Diencephalon (tissue), 1 donor: ENCODE measurements at places on chromosomes 2 and 18. TPM values are rescaled to one million over a fixed set of nuclear protein-coding genes. Genes with fewer than 3 reads are reported as not detected.

The TXNDC2 gene
- not detected for total RNA-seq

The IL1R1 gene
- 0.46 TPM for total RNA-seq

The GAREM2 gene
- 17.3 TPM for total RNA-seq

The HRH4 gene
- 0.23 TPM for total RNA-seq

The NCOA1 gene
- total RNA-seq = 124 TPM

The AGBL5 gene
- total RNA-seq = 28.6 TPM

The AFF3 gene
- 26.3 TPM for total RNA-seq

The RAX gene
- 0.23 TPM for total RNA-seq

The ABCA12 gene
- 0.23 TPM for total RNA-seq

The MEP1B gene
- total RNA-seq = 0.23 TPM

The CRYGD gene
- 3.7 TPM for total RNA-seq

The DTYMK gene
- total RNA-seq = 13.4 TPM

The EGR4 gene
- total RNA-seq = 0.23 TPM

The DNER gene
- 289 TPM for total RNA-seq

The KLHL14 gene
- 2.1 TPM for total RNA-seq

The SPATA3 gene
- total RNA-seq = not detected

The HYCC2 gene
- 62.3 TPM for total RNA-seq

The DOK6 gene
- 80.7 TPM for total RNA-seq

The TEKT4 gene
- total RNA-seq = 2.5 TPM

The FOXI3 gene
- total RNA-seq = not detected

The PARD3B gene
- total RNA-seq = 16.8 TPM

The CXCR1 gene
- total RNA-seq = not detected

The APCDD1 gene
- 26.8 TPM for total RNA-seq

The PROKR1 gene
- 1.8 TPM for total RNA-seq

The FAM110C gene
- total RNA-seq = 2.3 TPM

The CCDC74A gene
- 10.4 TPM for total RNA-seq

The PLEK gene
- total RNA-seq = 3.7 TPM

The APOB gene
- 0.69 TPM for total RNA-seq

The SERPINB10 gene
- total RNA-seq = 0.46 TPM

The NR4A2 gene
- total RNA-seq = 2.5 TPM

The GAREM1 gene
- total RNA-seq = 15.2 TPM

The SLC5A7 gene
- 14.3 TPM for total RNA-seq

The B3GNT7 gene
- total RNA-seq = 9.0 TPM

The ST6GAL2 gene
- total RNA-seq = 170 TPM

The KCTD1 gene
- 33.4 TPM for total RNA-seq

The C2orf76 gene
- 14.5 TPM for total RNA-seq

The SERPINB3 gene
- not detected for total RNA-seq

The DPP4 gene
- 0.46 TPM for total RNA-seq

The COPS7B gene
- total RNA-seq = 27.7 TPM

The RBKS gene
- 4.6 TPM for total RNA-seq

The FEV gene
- total RNA-seq = not detected

The BCL11A gene
- 71.5 TPM for total RNA-seq

The THSD7B gene
- total RNA-seq = 12.2 TPM

The OR6B2 gene
- not detected for total RNA-seq

The CIDEA gene
- not detected for total RNA-seq

The CNTNAP5 gene
- total RNA-seq = 66.2 TPM

The MAP3K20 gene
- 12.2 TPM for total RNA-seq

The ATP6V1C2 gene
- 0.23 TPM for total RNA-seq

The RAPGEF4 gene
- total RNA-seq = 60.7 TPM

The MARCO gene
- total RNA-seq = not detected

The NYAP2 gene
- 16.1 TPM for total RNA-seq

The CKAP2L gene
- 4.2 TPM for total RNA-seq

The C2orf81 gene
- total RNA-seq = 0.92 TPM

The LRRTM4 gene
- total RNA-seq = 70.6 TPM

The RNF25 gene
- total RNA-seq = 27.9 TPM

The C2orf80 gene
- total RNA-seq = 38.1 TPM

The PJVK gene
- total RNA-seq = 3.9 TPM
